Stomach (tissue), 19 donors: ENCODE measurements at places on chromosomes 2 and 18. TPM values are rescaled to one million over a fixed set of nuclear protein-coding genes. Genes with fewer than 3 reads are reported as not detected.

DNA sequence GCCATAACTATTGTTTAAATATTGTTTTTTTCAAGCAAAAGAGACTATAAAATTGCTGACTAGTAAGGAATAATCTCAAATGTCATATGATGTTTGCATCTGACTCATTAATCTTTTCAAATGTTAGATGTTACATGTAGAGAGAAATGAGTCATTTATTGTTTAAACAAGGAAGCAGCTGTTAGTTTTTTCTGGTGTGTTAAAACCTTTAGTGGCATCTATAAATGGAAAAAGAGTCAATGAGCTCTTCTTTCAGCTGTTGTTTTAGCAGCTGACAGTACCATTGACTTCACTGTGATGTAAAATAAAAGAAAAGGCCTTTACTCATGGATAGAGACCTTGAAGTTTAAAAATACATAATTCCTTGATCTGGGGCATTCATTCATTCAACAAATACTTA lies 1.8 kb upstream of the KLHL41 start:
- H3K4me1 ChIP-seq = peaks cover 39% of the 10 kb centered on the region
- no peak overlapping the region for H3K4me3 ChIP-seq
- DNase-seq = peak; percentile 38
- peak overlapping the region; percentile 32 for H3K27ac ChIP-seq
- no peaks in the 10 kb centered on the region for H3K27me3 ChIP-seq

DNA sequence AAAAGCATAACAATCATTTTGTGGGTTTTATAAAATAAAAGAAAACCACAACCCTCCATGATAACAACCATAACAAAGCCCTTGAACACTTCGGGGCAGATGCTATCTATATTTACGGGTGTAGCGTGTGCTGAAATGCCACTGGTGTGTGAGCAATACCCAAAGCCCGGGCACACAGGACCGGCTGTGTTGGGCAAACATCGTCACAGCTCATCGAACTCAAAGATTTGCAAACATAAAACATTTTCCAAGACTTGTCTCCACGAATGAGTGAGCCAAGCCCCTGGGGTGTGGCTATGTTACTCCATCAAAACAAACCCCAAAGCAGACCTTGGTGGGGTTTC lies 290.2 kb downstream of the LPIN1 start:
- no peak for DNase-seq
- H3K4me3 ChIP-seq = no peak overlapping the region
- no peaks in the 10 kb centered on the region for H3K36me3 ChIP-seq
- H3K27ac ChIP-seq = no peak overlapping the region
- H3K4me1 ChIP-seq = peaks cover 6% of the 10 kb centered on the region
- no peaks in the 10 kb centered on the region for H3K27me3 ChIP-seq

DSG1 gene
- not detected for total RNA-seq

DNA sequence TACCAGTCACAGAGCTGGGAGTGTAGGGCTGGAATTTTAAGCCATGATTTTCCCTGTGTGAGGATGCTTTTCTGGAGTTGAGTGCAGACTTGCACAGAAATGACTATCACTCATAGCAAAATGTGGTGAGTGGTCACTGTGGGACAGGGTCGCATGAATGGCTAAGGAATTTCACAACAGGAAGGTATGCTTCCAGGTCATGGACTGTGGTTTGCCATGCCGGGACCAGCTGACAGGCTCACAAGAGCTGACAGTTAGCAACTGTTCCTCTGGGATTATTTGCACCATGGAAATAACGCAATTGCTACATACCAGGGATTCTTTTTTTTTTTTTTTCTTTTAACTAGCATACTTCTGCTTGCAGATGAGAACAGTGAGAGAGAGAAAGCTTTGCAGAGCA lies 3.8 kb upstream of the UXS1 start:
- no peak overlapping the region for H3K4me3 ChIP-seq
- no peak overlapping the region for H3K27ac ChIP-seq
- H3K4me1 ChIP-seq = peaks cover 20% of the 10 kb centered on the region
- H3K36me3 ChIP-seq = no peaks in the 10 kb centered on the region
- H3K27me3 ChIP-seq = no peaks in the 10 kb centered on the region
